ENCODE measurements at places on chromosomes 13 and 19. TPM values are rescaled to one million over a fixed set of nuclear protein-coding genes. Genes with fewer than 3 reads are reported as not detected.
A peak's percentile ranks its signal among the peaks of the same experiment; 100 is the strongest.

The HOOK2 gene
- total RNA-seq: 20.3 TPM

The THSD1 gene
- 0.54 TPM for total RNA-seq

DNA sequence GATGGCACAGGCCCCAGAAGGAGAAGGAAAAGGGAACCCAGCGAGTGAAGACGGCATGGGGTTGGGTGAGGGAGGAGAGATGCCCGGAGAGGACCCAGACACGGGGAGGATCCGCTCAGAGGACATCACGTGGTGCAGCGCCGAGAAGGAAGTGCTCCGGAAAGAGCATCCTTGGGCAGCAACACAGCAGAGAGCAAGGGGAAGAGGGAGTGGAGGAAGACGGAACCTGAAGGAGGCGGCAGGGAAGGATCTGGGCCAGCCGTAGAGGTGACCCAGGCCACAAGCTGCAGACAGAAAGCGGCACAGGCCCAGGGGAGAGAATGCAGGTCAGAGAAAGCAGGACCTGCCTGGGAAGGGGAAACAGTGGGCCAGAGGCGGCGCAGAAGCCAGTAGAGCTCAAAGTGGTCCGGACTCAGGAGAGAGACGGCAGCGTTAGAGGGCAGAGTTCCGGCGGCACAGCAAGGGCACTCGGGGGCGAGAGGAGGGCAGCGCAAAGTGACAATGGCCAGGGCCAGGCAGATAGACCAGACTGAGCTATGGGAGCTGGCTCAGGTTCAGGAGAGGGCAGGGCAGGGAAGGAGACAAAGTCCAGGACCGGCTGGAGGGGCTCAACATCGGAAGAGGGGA is 1.1 kb downstream of the PPP1R12C start:
- peak; percentile 61 for DNase-seq

DNA sequence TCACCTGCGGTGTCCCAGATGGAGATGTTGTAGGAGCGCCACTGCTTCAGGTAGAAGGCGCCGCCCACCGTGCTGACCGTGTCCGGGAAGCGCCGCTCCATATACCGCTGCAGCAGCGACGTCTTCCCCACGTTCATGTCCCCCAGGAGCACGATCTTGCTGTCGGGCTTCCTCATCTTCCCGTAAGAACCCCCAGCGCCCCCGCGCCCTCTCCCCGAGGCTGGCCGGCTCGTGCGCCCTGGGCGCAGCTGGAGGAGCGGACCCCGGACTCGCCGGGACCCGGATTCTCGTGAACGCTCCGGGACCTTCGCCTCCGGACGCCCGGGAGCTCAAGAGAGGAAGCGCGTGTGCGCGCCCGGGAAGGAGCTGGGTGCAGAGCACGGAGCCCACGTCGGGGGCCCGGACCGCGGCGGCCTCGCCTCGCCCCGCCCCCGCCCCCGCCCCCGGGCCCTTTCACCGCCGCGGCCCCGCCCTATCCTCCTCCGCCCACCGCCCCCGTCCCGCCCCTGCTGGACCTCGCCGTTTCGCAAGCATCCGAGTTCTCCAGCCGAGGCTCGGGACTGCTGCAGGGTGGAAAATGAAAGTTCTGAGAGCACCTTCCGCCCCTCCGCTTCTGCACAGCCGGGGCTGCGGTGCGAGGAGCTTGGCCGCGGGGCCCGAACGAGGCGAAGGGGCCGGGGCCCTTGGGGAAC is at the start of gene RAB20:
RAB20 (minus strand) TSS at position 379 of the 692 bp plus-strand sequence; CDS start at position 176, 203 bp downstream.
- DNase-seq: peak; percentile 67

DNA sequence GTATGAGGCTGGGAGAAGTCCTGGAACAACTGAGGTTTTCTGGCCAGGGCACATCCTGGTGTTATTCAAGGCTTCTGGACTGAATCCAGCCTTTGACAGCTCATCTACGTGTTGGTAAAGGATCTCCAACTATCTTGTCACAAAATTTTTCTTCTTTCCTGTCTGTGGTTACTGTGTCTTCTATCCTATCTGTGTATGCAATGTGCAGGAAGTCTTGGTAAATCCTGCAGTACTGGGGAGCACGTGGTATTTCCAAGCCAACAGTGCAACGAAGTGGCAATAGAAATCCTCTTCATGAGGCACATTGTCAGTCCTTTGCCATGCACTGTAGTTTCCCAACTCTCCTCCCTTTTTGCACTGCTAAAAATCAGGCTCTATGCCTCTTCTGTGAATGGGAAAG is 86.7 kb downstream of the ZNF100 start:
- DNase-seq: no peak

- no peak for DNase-seq
Observed at GRCh38 chr19:18379803-18380747, 5.9 kb upstream of the GDF15 start.

GRCh38 chr19:16885166-16885565 is 3.6 kb upstream of the F2RL3 start:
- DNase-seq: no peak

- no peak for DNase-seq
Observed at GRCh38 chr13:26604784-26605545, 47.5 kb downstream of the WASF3 start.

All from activated naive CD8-positive, alpha-beta T cell treated with anti-CD3 and anti-CD28 coated beads, Interleukin-2, amount 10 ng/mL, durations not matched to agents 7 days and 5 days (primary cell).